ENCODE measurements at places on chromosomes 11 and 22. TPM values are rescaled to one million over a fixed set of nuclear protein-coding genes. Genes with fewer than 3 reads are reported as not detected.

Gene OR4D6
- polyA plus RNA-seq = not detected

Gene BRSK2
- 1.7 TPM for polyA plus RNA-seq

Gene YIF1A
- 43.3 TPM for polyA plus RNA-seq

Gene WNT11
- polyA plus RNA-seq = 20.4 TPM

Gene CALCA
- polyA plus RNA-seq = 14.5 TPM

Gene CCDC87
- polyA plus RNA-seq = 0.35 TPM

Gene RIMBP3C
- 0.30 TPM for polyA plus RNA-seq

Gene DLG2
- 10.1 TPM for polyA plus RNA-seq

Gene MEI1
- polyA plus RNA-seq = 2.2 TPM

Gene PRDM10
- polyA plus RNA-seq = 10.0 TPM

Gene KRTAP5-11
- polyA plus RNA-seq = not detected

Gene KCNE3
- polyA plus RNA-seq = 28.4 TPM

Gene ART5
- polyA plus RNA-seq = 5.7 TPM

Gene CPT1A
- polyA plus RNA-seq = 26.3 TPM

Gene OR5D18
- polyA plus RNA-seq = not detected

Gene POU2AF3
- 7.7 TPM for polyA plus RNA-seq

Gene MCAT
- polyA plus RNA-seq = 25.0 TPM

Gene ABCC8
- polyA plus RNA-seq = 1.8 TPM

Gene TREH
- polyA plus RNA-seq = 0.90 TPM

Gene KCNJ1
- 89.0 TPM for polyA plus RNA-seq

Gene OR51E2
- 1.2 TPM for polyA plus RNA-seq

Gene GAL3ST3
- 6.6 TPM for polyA plus RNA-seq

Gene SCN4B
- polyA plus RNA-seq = 1.6 TPM

Gene RCN1
- 212 TPM for polyA plus RNA-seq

Gene SMC1B
- polyA plus RNA-seq = 0.13 TPM

Gene A4GALT
- 20.1 TPM for polyA plus RNA-seq

Gene IGSF22
- 2.1 TPM for polyA plus RNA-seq

Gene VPREB1
- polyA plus RNA-seq = not detected
